Right lung (tissue), 10 donors: ENCODE measurements at places on chromosomes 7 and 10. TPM values are rescaled to one million over a fixed set of nuclear protein-coding genes. Genes with fewer than 3 reads are reported as not detected.

GRCh38 chr7:105454921-105455320, 66.2 kb upstream of the SRPK2 start:
- DNase-seq = no peak

Gene TMEM236
- polyA plus RNA-seq = 0.37 TPM

DNA sequence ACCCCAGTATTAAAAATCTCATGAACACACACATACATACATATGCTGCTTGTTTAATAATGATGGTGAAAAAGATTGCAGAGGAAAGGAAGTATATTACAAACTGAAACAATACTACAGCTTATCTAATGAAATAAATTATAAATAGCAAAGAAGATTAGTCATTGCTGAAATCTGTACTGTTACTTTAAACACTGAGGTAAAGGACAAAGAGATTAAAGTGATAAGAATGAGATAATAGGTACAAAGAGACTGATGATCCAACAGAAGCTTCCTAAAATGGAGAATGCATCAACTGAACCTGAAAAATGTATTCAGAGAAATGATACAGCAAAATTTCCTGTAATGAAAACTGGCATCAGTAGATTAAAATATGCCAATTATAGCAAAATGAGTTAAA, 91.5 kb upstream of the KCND2 start:
- no peak for DNase-seq

DNA sequence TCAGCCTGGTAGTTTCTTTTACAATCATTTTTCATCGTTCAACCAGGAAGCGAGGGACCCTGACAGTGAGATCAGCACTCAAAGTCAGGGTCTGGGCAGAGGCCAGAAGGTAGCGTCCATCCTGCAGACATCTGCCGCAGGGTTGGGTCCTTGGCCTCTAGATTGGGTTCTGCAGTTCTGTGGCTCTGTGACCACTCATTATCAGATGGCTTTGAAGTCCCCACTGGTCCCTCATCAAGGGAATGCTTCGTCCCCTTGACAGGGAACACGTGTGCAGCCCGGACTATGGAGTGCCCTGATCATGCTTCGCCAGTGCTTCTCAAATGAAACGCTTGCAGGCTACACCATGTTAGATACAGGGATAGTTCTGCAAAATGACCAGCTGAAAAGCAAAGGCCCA, 64.1 kb downstream of the FRMPD2 start:
- no peak for DNase-seq

Gene ZNF746
- 10.5 TPM for polyA plus RNA-seq

- DNase-seq = no peak
Measured at GRCh38 chr10:29078919-29079318, 210.0 kb upstream of the LYZL1 start.

- no peak for DNase-seq
Measured at GRCh38 chr10:132689721-132690360, 96.1 kb downstream of the NKX6-2 start.

DNA sequence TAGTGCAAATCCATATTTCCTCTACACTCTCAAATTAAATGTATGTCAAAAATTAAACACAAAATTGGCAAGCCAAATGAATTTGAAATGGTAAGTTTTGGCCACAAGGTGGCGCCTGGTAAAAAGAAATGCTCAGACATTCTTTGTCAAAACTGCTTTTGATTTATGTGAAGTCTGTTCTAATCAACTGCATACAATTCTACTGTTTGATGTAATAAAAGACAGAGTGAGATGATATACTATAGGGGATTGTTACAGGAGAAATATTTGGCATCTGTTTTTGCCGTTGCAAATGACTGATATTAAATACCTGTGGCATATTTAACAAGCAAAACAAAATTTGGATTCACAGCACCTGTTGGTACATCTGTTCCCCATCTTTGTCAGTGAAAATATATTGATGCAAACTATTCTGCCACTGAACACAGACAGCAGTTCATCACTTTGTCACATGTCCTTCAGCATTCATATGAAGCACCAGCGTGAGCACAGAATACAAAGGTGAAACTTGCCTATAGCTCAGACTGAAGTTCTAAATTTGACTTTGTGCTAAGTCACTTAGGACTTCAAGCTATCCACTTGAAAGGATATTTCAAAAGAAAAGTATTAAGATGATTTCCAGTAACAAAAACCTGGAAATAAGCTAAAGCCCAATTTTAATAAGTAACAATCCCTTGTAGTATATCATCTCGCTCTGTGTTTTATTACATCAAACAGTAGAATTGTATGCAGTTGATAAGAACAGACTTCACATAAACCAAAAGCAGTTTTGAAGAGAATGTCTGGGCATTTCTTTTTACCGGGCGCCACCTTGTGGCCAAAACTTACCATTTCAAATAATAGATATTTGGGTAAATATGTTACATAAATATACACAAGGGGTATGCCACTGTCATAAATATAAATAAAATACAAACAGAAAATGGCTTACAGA, 10.2 kb upstream of the CH25H start:
- DNase-seq = peak; percentile 60
